ENCODE measurements at places on chromosomes 5 and 9.

DNA sequence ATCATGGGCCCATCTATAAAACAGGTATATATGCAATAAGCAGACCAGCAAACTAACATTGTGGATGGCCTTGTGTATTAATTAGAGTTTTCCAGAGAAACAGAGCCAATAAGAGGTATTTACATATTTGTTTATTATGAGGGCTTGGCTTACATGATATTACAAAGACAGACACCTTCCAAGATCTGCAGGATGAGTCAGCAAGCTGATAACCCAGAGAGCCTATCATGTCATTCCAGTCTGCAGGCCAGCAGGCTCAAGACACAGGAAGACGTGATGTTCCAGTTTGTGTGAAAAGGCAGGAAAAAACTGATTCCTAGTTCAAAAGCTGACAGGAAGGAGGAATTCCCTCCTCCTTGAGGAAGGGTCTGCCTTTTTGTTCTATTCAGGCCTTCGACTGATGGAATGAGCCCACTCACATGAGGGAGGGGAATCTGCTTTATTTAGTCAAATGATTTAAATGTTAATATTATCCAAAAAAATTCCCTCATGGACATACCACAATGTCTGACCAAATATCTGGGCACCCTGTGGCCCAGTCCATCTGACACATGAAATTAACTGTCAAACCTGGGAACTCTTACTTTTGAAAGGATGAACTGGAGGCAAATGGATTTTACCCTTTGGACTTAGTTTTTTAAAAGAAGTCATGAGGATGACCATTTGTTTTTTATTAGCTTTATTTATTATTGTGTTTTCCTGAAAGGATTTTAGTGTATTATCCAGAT is 161.2 kb upstream of the CHD1 start:
- no peak for DNase-seq

- DNase-seq = no peak
Observed at GRCh38 chr5:81626524-81626923, 124.4 kb downstream of the SSBP2 start.

DNA sequence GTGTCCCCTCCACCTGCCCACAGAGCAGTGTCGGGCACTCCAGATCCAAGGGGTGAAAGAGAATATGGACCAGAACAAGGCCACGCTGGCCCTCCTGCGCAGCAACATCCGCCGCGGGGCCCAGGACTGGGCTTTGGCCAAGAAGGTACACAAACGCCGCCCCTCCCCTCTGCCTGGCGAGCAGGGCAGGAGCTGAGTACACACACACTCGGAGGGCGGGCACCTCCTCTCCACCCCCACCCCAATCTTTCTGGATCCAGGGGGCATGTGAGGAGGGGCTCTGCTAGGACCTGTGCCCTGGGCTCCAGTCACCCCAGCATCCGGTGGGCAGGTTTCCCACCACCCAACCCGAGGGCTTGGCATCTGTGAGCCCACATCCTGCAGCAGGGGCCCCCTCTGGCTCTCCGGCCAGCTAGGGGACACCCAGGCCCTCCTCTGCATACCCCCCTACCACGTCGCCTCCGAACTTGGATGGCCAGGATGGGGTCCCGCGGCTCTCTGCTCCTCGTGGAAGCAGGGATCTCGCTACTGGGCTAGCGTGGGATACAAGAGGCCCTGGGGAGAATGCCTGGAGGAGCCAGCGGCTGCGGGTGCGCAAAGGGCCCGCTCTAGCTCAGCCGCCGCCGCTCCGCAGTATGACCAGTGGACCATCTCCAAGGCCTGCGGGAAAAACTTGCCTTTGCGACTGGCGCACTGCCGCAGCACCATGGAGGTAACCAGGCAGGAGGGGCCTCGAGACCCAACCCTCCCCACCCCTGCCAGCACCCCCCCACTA is 3.1 kb downstream of the CCDC183 start:
- DNase-seq = no peak

GRCh38 chr5:30100148-30100713 is 1093.3 kb upstream of the CDH6 start:
- no peak for DNase-seq

DNA sequence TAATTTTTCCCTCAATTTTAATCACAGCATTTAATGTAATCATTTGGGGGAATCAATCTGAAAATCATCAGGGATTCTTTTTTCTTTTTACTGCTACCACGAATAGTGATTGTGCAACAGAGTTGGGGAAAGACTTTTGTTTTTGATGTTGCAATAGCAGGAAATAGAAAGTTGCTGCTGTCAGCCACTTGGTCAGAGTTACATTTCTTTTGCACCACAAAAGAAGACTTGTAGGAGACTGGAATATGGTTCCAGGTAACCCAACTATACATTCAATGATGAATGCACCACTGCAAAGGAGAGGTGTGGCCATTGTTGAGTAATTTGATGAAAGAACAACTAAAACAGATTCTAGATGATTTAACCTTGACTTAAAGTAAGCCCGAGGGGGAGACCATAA is 46.3 kb upstream of the PALM2AKAP2 start:
- DNase-seq = no peak

GRCh38 chr5:37501152-37501551 is 122.0 kb downstream of the WDR70 start:
- DNase-seq = no peak

DNA sequence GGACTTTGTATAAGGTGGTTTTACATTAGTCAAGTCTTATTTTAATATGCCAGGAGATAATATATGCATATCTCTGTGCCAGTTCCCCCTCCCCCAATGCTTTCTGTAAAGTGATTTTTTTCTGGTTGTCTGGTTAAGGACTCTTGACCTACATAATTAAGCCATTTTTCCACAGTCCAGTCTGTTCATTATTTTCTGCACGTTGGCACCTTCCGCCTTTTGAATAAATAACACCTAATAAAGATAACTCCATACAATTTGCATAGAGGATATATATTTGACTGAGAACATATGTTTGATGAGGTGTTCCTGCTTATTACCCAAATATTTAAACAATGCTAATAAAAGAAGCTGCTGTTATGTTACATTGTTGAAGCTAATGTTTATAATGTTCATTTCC is 320.9 kb downstream of the DMAC1 start:
- no peak for DNase-seq

DNA sequence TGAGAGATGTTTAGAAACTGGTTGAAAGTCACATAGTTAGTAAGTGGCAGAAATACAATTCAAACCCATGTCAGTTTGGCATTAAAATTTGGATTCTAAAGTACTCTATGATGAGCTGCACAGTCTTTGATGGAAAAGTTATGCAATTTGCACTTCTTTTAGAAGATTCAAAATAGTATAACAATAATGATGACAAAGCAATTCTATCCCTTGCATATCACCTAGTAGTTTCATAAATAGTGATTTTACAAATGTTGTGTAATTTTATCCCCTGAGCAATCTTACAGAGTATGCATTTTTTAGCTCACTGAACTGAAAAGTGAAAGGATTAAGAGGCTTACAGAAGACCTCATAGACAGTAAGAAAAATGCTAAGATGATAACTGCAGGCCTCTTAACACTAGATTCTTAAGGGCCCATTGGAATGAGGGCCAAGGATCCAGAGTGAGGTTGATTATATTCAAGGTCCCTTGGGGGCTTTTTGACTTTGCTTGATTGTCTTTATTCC is 3.7 kb downstream of the C5orf46 start:
- no peak for DNase-seq

- no peak for DNase-seq
Observed at GRCh38 chr5:111453295-111453694, 59.0 kb downstream of the STARD4 start.

- DNase-seq = no peak
Observed at GRCh38 chr9:126957687-126958053, 43.1 kb downstream of the RALGPS1 start.

DNA sequence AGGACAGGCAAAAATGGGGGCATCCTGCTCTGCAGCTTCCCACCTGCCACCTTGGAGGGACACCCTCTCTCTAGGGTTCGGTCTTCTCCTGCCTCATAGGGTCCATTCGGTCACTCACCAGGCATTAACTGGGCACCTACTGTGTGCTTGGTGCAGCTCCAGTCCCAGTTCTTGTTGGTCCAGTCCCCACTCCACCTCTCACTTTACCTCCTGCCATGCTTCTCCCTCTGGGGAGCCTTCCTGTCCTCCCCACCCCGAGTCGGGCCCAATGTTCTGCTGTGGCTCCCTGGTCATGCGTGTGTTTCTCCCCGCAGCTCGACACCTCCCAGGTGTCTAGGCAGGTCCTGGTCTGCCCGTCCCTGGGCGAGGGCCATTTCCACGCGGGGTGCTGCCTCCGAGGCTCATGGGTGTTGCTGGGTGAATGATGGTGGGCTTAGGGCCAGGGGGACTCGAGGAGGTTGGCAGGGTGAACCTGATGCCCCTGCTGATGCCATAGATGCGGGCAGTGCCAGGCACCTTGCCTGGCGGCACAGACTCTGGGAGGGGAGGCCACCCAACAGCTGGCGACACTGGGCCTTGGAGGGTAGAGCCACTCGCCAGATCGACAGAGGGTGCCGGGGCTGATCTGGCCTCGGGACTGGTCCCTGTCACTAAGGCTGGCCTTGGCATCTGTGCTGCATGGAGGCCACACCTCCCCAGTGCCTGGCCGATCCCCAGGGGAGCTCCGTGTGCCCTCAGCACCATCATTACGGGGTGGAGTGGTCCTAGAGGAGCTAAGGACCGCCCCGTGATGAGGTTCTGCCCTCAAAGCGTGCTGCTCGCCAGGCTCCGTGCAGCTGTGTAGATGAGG is 66.0 kb upstream of the RNU6ATAC start:
- DNase-seq = no peak

DNA sequence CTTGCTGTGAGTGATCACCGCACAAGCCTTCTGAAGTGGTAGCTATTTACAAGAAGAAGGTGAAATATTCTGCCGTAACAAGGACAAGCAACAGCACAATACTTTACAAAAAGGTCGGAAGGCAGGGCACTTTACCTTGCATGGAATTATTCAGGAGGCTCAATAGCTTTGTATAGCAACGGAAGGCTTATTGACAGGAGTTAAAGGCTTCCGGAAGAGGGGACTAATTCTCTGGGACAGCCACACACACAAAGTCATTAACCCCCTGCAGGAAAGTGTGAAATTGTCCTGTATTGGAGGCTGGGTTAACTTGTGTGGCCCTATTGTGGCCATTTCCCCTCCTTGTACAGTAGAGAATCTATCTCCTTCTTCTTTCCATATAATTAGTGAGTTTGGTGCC is 199.3 kb upstream of the SEMA6A start:
- no peak for DNase-seq

DNA sequence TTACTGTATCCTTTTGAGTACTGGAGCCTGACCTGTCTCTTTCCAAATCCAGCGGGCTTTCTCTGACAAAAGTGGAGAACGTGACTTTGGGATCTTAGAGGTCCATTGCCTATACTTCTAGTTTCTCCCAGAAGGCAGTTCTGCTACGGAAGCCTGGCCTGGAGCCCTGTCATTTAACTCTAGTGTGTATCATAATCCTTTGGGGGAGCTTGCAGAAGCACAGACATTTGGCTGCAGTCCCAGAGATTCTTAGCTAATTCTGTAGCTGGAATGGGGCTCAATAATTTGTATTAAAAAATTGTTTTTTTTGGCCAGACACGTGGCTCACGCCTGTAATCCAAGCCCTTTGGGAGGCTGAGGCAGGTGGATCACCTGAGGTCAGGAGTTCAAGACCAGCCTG is 3.0 kb downstream of the HARS2 start:
- DNase-seq = no peak

GRCh38 chr9:130839132-130840111 is 4.4 kb downstream of the ABL1 start:
- DNase-seq = no peak

DNA sequence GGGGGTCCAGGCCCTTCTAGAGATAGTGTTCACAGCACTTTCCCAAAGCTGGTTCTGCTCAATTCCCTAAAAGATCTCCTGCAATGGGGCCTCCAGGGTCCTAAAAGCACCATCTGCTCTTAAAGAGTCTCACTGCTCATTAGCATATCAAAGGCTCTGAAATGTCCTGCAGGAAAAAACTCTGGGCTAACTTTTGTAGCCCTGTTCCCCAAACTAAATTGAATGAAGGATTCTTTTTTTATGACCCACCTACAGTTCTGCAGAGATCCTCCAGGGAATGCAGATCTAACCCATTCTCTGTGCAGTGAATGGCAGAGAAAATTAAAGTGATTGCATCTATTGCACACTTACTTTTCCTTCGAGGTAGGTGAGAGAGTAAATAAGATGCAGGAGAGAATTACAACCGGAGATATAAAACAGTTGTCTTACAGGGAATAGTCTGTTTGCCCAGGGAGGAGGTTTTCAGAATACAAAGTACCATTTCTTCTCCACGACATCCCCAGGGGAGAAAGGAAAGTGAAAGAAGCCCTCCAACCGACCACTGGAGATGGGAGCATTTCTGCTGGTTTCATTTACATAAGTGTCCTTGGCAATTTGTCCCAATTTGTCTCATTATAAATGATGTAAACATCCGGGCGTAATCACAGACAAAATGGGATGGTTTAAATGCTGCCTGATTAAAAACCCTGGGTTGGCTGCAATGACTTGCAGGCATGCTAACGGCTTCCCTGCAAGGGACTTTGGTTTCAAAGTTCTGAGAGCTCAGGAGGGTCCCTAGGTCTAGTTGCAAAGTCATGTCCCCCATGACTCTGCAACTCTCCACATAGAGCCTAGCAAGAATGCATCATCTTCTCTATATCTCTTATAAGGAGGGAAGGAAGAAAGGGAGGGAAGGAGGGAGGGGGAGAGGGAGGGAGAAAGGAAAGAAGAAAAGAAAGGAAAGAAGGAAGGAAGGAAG is 114.0 kb downstream of the KCNIP1 start:
- no peak for DNase-seq

GRCh38 chr9:126986506-126986951 is 71.9 kb downstream of the RALGPS1 start:
- peak; percentile 15 for DNase-seq

DNA sequence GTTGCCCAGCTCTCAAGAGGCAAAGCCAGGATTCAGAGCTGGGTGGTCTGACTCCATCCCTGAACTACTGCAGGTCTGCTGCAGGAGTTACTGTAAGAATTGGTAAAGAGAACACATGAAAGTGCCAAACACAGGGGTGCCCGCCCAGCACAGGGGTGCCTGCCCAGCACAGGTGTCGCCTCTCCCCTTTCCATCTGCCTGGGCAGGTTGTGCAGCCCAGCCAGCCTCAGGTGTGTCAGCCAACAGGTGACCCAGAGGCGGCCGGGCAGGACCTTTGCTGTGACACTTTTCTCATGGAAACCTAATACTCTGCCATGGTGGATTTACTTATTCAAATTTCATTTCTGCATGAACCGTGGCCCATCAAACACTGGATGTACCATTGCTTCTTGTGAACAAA is 289.7 kb upstream of the IRX4 start:
- DNase-seq = no peak

All from stimulated activated CD4-positive, alpha-beta T cell treated with anti-CD3 and anti-CD28 coated beads, Interleukin-2, amount 100 ng/mL, for 4 hours (primary cell).